ENCODE measurements at places on chromosomes 2 and 18.

DNA sequence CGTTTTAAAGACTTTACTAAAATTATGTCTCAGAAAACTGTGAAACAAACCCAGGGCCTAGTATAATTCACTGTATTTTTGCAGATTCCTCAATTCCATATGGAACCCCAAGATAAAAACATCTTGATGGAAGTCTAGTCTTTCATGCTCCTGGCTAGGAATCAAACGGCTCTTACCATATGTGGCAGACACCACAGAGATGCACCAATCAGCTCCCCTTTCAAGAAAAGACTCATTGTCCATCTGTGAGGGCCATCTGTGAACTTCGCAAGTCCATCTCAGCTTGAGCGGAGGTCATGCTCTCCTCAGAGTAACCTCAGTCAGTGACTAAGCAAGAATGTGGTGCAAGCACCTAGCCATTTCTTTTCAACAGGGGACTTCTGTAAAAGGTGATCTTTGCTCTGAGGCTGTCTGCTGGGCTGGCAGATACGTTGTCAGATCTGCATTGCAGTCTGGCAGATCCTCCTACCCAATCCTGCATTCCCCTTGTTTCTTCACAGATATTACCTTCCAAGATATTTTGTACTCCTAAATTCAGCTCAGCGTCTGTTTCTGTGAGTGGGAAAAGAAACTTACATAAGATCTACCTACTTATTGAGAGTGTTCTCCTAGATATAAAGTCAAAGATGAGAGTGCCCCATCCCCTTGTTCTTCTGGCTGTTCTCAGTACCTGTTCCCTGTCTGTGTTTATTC is 419.3 kb downstream of the SPAG16 start:
- no peak for DNase-seq

GRCh38 chr18:59278793-59279192 is 5.5 kb upstream of the RAX start:
- DNase-seq: no peak

DNA sequence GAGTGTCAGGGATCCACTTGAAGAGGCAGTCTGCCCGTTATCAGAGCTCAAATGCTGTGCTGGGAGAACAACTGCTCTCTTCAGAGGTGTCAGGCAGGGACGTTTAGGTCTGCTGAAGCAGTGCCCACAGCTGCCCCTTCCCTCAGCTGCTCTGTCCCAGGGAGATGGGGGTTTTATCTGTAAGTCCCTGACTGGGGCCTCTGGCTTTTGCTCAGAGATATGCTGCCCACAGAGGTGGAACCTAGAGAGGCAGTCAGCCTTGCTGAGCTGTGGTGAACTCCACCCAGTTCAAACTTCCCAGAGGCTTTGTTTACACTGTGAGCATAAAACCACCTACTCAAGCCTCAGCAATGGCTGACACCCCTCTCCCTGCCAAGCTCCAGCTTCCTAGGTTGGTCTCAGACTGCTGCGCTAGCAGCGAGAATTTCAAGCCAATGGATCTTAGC is 38.1 kb downstream of the PLEK start:
- DNase-seq: no peak

- no peak for DNase-seq
Observed at GRCh38 chr18:58255701-58256311, 211.8 kb downstream of the NEDD4L start.

DNA sequence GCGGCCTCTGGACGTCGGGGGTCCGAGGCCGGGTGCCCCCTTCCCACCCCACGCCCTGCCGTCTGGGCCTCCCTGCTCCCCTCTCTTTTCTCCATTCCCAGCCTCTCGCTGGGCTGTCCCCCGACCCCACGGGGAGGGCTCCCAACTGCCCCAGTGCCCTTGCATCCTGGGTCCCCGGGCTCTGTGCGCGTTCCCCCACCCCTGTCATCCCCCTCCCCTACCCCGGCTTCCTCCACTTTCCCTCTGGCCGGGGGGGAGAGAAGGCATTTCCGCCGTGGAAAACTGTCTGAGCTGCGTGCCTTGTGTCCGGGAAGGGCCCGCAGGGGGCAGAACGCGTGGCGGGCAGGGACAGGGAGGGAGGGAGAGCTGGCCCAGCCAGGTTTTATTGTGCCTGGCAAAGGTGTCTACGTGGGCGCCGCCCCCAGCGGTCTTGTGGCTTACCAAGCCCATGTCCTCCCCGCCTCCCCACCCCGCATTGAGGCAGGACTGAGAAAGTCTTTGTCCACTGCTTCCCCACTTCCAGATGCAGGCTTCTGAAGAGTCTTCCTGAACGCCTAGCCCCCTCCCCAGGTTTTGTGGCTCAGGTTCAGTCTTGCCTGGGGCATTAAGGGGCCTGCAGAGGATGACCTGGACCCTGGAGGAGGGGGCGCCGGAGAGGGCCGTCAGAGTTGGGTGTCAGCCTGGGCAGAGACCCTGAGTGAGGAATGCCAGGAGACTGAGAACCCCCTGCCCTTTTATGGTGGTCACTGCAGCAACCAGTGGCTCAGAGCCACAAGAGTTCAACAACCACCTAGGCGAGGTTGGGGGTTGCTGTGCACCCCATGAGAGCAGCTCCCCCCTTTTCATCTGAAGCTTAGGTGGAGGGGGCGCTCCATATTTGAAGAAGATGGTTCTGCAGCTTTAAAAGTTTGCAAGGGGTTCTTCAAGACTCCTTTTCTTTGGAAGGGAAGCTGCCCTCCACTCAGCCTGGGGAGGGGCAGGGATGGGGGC is 1.3 kb downstream of the ITM2C start:
- no peak for DNase-seq

- DNase-seq: no peak
Observed at GRCh38 chr2:127048969-127049897, 57.7 kb downstream of the BIN1 start.

DNA sequence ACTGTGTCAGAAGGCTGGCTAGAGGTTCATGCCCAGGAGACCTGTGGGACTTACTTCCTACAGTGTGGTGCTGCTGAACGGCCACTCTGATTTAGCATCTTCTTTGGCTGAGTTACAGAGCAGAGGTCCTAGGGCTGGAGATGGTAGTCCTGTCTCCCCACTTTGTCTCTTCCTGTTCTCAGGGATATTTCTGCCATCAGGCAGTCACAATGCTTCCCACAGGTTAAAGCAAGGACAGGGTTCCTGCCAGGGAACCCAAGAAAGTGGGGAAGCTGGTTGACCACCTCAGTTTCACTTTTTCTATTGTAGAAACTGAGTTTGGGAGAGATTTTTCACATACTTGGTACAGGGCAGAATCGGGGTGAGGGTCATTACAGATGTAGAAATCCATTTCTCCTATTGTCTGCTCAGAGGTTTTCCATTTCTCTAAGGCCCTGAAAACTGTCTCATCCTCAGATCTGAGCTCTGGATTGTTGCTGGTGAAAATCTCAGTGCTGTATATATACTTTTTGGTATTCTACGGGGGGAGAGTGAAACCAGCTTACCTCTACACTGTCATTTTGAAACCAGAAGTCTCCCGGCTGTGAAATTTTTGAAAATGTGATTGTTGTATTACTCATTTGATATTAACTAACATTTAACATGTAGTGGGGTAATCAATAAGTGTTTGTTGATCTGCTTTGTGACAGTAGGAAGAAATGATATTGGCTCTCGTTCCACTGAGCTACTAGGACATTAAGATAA is 37.0 kb upstream of the MEP1B start:
- no peak for DNase-seq

DNA sequence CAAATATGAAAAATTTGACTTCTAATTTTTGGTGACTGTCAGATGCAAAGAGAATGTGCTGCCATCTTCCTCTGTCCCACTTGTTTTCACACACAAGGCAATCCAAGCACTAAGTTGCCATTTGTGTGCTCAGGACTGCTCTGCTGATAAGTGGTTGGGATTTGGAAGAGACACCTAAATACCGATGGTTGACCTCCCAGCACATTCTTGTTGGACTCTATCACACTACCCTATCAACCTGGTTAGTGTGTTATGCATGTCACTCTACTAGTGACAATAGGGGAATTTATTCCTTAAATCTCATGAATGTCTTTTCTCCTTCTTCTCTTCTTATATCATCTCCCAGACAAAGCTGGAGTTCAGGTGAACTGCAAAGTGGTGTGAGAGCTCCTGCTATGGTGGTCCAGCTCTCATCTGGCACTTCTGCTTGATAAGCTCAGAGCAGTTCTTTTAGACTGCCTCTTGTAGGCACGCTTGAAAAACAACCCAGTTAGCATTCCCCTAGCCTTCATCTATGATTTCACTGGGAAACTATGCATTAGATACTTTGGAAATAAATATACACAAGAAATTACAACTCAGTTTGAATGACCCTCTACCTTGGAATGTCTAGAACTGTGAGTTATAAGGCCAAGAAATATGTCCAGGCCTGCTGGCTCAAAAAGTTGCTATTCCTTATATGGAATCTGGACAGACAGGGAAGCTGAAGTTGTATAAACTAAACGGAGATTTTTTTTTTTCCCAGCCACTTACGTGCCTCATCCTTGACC is 404.8 kb downstream of the MEIS1 start:
- no peak for DNase-seq

- no peak for DNase-seq
Observed at GRCh38 chr18:31612124-31612523, 20.4 kb downstream of the TTR start.

DNA sequence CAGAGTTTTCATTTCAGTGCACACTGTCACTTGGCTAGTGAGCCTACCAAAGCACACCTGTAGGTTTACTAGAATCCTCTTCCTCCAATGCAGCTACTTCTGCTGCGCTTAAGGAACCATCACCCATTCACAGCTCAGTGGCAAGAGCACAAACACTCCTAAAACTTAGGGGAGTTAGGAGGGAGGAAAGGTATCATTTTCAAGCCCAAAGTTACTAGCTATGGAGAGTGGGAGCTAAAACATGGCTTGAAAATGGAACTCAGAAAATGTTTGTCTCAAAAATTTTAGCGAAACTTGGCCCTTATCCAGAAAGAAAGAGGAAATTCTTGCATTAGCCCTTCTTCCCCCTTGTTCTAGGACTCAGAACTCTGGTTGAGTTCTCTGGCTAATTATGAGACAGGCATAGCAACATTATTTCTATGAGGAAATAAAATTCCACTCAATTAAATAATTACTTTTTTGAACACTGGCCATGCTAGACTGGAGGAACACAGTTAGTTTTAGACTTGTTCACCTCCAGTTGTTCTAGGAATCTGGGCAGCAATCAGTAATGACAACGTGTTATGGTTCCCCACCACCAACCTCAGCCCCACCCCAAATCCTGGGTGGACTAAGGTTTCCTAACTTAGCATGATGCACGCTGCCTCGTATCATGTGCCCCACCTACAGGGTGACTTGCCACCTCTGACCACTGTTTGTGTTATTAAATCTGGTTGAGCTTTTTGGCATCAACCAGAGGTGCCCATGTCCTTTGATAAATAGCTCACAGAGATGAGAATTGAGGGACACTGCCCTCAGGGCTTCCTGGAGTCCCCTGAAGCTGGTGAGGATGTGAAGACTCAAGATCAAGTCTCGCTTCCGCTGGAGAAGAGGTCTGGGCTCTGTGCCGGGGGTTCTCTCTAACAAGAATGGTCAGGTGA is 32.8 kb downstream of the LPIN2 start:
- no peak for DNase-seq
